ENCODE measurements at places on chromosomes 7 and 10.

DNA sequence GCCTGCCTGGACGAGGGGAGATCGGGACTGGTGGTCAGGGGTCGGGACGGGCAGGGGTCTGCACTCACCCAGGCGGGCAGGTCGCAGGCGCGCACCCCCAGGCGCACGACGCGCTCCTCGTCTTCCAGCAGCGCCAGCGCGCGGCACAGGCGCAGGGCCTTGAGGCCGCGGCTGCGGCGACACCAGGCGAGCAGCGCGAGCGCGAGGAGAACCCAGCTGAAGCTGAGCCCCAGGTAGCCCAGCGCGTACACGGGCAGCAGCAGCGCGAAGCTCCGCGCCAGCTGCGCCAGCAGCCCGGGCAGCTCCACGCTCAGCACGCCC lies 328 bp downstream of the ESYT2 start:
- peak; percentile 77 for DNase-seq

DNA sequence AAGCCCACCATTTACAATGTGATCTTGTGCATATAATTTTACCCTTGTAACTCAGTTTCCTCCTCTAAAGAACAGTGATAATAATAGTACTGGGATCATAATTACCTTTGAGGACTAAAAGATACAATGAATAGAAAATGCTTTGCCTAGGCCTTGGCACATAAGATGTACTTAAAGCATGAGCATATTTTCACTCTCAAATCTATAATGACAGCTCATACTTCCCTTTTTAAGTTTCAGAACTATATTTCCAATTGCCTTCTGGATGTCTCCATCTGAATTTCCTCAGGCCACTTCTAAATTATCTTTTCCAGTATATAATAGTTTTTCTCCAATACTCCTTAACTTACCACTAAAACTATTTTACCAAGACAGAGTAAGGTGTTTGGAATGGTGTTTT lies 13.3 kb upstream of the ITGB8 start:
- DNase-seq: no peak

GRCh38 chr10:103630156-103630555 lies 136.7 kb downstream of the NEURL1 start:
- no peak for DNase-seq

- no peak for DNase-seq
Measured at GRCh38 chr7:1856161-1856887, 186.2 kb downstream of the ELFN1 start.

DNA sequence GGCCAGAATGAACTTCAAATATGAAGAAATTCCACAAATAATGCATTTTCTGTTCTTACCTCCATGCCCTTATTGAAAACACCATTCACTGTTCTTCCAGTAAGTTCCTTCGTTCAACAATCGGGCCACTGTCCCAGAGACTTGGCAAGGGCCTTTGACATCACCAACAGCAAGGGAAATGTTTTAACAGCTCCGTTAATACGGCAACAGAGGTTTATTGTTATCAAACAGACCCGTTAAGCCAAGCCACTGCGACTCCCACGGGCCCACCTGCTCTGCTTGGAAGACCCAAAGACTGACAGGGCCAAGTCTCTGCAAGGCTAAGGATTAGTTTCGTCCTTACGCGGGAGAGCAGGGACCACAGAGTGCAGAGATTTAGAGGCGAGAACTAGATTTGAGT lies 43.4 kb upstream of the LYZL1 start:
- no peak for DNase-seq

- DNase-seq: no peak
Measured at GRCh38 chr7:46397591-46397990, 476.5 kb upstream of the IGFBP3 start.

- peak; percentile 41 for DNase-seq
Measured at GRCh38 chr7:26279405-26279804, 12.3 kb upstream of the SNX10 start.

- DNase-seq: no peak
Measured at GRCh38 chr7:26865094-26865388, 651 bp upstream of the SKAP2 start.

DNA sequence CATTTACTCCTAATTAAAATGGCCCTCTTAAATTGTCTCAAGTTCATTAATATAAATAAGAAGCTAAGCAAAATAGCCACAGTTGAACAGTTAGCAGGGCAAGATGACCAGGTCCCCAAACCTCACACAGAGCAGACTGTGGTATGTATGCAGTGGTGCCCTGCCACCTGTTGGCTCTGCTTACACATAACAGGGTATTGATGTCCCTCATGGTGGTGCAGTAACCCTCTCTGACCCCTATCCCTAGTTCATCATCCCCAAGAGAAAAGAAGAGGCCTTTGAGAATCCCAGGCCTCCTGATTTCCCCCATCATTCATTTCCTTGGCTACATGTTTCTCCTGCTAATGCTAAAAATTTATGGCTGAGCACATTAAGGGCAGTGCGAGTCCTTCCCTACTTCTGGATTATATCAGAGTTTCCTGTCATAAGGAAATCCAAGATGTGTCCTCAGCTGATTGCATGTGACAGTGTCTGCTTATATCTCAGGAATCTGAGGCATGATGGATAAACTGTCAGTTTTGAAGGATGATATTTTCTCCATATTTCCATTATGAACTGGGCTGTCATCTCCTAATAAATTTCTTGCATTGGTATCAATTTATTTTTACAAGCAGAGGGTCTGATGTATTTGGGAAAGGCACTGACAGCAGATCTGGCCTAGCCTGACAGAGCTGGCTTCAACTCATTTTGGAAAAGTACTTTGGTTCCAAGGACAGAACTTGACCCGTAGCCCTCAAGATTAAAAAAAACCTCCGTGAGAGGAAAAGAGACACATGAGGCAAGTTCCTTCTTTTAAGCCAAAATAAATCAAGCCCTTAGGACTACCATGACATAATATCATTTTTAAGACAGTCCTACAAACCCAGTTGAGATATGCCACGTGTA lies 880.6 kb downstream of the LRMDA start:
- DNase-seq: no peak

DNA sequence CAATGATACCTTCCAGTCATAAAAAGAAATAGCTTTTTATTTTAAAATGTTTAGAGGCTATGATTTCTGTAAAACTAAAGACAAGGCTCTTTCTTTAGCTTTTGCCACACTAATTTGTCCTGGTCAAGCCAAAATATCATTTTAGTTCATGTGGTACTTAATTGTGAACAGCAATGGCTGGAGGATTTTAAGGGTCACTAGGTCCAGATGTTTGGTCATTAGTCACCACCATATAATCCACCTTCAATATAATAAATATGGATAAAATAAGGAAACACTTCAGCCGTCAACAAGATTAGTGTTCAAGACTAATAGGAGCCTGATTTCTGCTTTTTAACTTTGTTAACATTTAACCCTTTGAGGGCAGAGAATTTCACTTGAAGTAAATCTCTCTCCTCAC lies 50.0 kb upstream of the HGF start:
- DNase-seq: no peak

GRCh38 chr10:13158401-13158800 lies 3.0 kb upstream of the MCM10 start:
- no peak for DNase-seq

DNA sequence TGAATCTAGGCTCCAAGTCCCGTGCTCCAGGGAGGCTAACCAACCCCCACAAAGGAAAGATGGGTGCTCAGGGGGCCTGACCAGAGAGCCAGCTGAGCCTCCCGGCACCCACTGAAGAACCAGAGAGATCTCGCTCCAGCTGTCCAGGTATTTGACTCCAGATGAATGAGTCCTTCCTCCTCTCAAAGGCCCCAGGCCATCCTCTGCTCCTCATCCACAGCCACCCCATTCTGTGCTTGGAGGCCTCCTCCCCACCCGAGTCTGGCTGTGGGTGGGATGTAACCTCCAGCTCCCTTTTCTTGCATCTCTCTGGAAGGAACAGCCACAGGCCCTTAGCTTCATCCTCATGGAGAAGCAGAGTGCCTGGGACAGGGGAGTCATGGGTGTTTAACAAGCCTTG lies 44.6 kb downstream of the VSTM4 start:
- no peak for DNase-seq

- no peak for DNase-seq
Measured at GRCh38 chr10:23406409-23406808, 32.5 kb upstream of the OTUD1 start.

DNA sequence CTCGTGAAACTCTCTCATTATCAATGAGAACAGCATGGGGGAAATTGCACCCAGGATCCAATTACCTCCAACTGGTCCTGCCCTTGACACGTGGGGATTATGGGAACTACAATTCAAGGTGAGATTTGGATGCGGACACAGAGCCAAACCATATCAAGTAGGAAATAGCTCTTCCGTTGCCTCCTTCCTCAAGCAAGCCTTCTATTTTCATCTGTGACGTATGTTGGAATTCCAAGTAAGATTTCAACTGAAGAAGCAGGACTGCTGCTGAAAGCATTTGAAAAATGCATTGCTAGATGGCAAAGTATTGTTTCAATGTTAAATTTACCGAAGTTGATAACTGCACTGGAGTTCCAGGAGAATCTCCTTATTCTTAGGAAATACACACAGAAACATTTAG lies 178.1 kb upstream of the GALNT17 start:
- no peak for DNase-seq

DNA sequence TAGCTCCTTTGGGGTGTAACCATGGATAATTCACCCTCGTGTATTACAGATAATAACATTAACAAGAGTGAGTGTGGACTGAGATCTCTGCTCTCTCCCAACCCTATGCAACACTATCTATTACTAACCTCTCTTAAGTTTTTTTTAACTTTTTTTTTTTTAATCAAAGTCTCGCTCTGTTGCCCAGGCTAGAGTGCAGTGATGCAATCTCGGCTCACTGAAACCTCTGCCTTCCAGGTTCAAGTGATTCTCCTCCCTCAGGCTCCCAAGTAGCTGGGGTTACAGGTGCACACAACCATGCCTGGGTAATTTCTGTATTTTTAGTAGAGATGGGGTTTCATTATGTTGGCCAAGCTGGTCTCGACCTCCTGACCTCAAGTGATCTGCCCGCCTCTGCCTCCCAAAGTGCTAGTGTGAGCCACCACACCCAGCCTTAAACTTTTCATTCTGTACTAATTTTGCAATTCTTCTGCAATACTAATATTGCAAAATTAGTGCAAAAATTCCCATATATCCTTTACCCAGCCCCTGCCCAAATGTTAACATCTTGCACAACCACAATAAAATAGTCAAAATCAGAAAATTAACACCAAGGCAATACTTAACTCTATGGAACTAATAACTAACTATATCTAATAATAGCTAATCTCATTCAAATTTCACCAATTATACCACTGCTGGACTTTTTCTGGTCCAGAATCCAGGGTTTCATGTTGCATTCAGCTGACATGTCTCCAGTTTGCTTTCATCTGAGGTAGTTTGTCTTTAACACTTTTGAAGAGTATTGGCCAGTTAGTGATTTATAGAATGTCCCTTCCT lies 66.5 kb upstream of the TCF7L2 start:
- no peak for DNase-seq

DNA sequence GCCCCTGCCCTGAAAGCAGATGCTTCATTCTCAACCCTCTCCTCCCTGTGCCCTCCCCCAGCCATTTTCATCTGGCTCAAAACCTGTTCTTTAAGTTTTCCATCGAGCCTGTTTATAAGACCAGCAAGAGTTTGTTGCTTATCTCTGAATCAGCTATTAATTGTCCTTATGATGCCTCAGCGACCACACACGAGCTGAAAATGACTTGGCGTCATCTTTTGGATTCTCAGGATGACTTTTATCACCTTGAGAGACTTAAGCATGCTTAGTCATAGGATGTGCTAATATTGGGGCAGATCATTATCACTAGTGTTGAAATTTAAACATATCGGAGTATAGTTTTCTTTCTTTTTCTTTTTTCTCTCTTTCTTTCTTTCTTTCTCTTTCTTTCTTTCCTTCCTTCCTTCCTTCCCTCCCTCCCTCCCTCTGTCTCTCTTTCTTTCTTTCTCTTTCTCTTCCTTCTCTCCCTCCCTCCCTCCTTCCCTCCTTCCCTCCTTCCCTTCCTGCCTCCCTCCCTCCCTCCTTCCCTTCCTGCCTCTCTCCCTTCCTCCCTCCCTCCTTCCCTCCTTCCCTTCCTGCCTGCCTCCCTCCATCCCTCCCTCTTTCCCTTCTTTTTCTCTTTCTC lies 184.5 kb downstream of the PHTF2 start:
- DNase-seq: peak; percentile 35

DNA sequence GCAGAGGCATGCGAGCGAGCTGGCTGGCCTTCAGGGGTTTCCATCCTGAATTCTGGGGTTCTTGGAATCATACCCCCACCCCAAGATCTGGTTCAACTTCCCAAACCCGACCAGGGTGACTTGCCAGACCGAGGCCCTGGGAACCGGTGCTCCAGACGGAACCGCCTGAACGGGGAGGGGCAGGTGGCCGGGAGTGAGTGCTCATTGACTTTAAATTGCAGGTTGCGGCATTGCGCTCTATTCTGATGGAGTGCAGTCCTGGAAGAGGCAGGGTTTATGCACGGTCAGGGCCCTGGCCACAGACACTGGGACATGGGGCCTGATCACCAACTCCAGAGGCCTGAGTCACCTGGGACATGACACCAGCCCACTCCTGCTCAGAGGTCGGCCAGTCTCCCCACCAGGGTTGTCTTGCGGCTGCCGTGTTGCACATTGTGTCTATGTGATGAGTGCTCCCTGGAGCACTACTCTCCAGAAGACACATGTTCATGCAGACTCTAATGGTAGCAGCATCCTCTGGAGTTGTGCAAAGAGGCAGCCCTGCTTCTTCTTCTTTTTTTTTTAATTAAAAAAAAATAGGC lies 5.8 kb upstream of the DDIT4 start:
- DNase-seq: no peak

DNA sequence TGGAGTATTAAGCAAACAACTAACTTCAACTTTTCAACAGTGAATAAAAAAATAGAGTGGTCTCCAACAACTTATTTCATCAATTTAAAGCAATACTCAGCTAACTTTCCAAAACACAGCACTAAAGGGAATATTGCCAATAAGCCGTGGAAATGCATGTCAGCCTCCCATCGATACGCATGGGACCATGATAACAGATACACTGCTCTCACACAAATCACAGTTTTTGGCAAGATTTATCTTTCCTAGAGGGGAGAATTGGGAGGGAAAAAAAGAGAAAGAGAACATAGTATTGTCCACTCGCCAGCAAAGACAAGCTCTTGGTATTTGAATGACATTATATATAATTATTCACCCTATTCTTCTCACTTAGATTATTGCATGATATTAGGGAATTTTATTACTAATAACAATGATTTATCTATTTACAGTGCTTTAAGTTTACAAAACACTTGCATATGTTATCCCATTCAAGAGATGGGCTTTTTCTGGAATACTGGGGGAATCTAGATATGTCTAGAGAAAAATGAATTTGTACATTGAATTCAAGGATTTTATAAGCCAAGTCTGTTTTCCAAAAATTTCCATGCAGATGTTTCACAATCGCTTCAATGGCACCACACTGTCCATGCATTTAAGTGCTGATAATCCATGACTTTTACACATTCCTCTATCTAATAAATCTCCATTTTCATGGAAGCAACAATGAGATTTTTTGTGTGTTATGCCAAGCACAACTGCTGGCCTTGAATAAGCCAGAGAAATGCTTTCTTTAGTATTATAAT lies 194.0 kb upstream of the MGMT start:
- no peak for DNase-seq

- DNase-seq: no peak
Measured at GRCh38 chr10:4108693-4109092, 323.7 kb upstream of the KLF6 start.

Data from stimulated activated CD4-positive, alpha-beta T cell treated with anti-CD3 and anti-CD28 coated beads, Interleukin-1b, Interleukin-23, amount 100 ng/mL, for 48 hours (primary cell).